Kidney (tissue), 22 donors: ENCODE measurements at places on chromosomes 6 and 20. TPM values are rescaled to one million over a fixed set of nuclear protein-coding genes. Genes with fewer than 3 reads are reported as not detected.

Gene SLC22A3
- 6.4 TPM for total RNA-seq

Gene SYNDIG1
- 5.4 TPM for total RNA-seq

Gene SLC4A11
- total RNA-seq = 7.6 TPM

Gene PRDM13
- total RNA-seq = not detected

Gene RWDD2A
- 4.0 TPM for total RNA-seq

Gene CCDC170
- total RNA-seq = 2.1 TPM

- no peak for DNase-seq
- no peaks in the 10 kb centered on the region for H3K4me1 ChIP-seq
- H3K36me3 ChIP-seq = no peaks in the 10 kb centered on the region
- H3K27ac ChIP-seq = no peak overlapping the region
- H3K27me3 ChIP-seq = no peaks in the 10 kb centered on the region
Measured at GRCh38 chr6:7343546-7344475, 30.8 kb upstream of the SSR1 start.

GRCh38 chr6:136774228-136775041 lies 17.8 kb downstream of the MAP3K5 start:
- no peaks in the 10 kb centered on the region for H3K27me3 ChIP-seq
- H3K36me3 ChIP-seq = no peaks in the 10 kb centered on the region
- peaks cover 13% of the 10 kb centered on the region for H3K4me1 ChIP-seq
- DNase-seq = no peak

DNA sequence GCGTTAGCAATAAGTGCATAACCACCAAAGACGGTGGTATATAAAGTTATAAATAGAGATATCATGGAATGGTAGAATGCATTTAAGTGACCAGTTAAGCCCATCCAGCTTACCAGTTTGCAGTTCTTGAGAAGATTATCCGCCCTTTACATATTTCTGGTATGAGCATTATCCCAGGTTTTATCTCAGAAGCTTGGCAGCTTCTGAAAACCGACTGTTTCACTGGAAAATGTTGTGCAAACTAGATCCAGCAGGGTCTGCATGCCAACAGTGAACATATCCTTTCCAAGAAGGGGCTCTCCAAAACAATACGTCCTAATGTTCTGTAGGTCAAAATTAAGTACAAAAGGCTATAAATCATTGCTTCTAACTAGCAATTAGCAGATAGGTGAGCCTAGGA lies 29.5 kb upstream of the SHLD1 start:
- H3K36me3 ChIP-seq = no peaks in the 10 kb centered on the region
- no peaks in the 10 kb centered on the region for H3K27me3 ChIP-seq
- no peaks in the 10 kb centered on the region for H3K4me1 ChIP-seq

GRCh38 chr6:37521674-37522073 lies 22.0 kb upstream of the CCDC167 start:
- DNase-seq = no peak
- H3K4me1 ChIP-seq = no peaks in the 10 kb centered on the region
- no peak overlapping the region for H3K4me3 ChIP-seq
- no peaks in the 10 kb centered on the region for H3K36me3 ChIP-seq
- no peaks in the 10 kb centered on the region for H3K27me3 ChIP-seq
- H3K27ac ChIP-seq = no peak overlapping the region

DNA sequence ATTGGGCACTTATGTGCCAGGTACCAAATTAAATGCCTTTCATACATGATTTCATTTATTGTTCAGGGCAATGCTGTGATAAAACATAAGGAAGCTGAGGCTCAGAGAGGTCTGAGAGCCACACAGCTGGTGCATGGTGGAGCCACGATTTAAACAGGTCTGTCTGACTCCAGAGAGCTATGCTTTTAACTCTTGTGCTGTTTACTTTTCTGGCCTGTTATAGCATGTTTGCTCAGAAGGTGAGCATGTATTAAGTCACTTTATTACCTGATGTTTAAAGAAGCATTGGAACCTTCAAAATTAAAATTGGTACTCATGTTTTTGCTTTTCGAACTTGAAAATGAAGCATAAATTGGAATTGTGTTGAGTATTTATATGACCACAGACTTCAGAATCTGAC lies 26.8 kb downstream of the MCM8 start:
- no peaks in the 10 kb centered on the region for H3K36me3 ChIP-seq
- H3K27me3 ChIP-seq = no peaks in the 10 kb centered on the region
- no peak overlapping the region for H3K4me3 ChIP-seq
- DNase-seq = no peak
- H3K27ac ChIP-seq = no peak overlapping the region

- no peak overlapping the region for H3K27ac ChIP-seq
- no peaks in the 10 kb centered on the region for H3K36me3 ChIP-seq
- no peaks in the 10 kb centered on the region for H3K27me3 ChIP-seq
- DNase-seq = peak; percentile 51
- H3K4me3 ChIP-seq = no peak overlapping the region
- H3K4me1 ChIP-seq = peaks cover 3% of the 10 kb centered on the region
Measured at GRCh38 chr6:33824461-33825154, 20.8 kb upstream of the MLN start.

DNA sequence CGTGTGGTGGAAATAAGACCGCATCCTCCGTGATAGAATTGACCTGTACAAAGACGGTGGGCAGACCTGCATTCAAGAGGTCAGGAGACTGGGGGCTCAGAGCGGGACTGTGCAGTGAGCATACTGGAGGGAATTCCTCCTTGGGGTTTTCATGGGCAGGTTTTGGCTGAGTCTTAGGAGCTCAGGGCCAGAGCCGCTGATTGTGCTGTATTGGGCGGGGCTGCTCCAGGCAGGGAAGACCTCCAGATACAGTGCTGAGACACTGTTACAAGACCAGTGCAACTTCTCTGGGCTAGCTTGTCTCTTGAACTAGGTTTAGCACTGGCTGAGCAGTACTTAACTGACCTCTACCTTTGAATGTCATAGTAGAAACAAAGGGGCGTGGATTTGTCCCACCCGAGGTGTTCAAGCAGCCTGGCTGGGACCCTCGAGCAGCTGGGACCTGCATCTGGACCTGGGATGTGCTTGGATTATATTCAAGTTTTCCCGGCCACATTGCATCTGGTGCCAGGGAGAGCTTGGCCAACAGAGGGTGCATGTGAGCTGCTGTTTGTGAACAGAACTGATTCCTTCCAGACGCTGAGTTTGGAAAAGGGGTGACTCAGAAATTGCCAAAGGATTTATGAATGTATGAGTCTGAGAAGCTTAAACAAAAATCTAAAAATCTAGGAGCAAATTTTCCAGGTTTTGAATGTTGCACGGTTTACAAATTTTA lies 33.4 kb upstream of the SLC22A1 start:
- DNase-seq = peak; percentile 45
- no peaks in the 10 kb centered on the region for H3K27me3 ChIP-seq
- peaks cover 11% of the 10 kb centered on the region for H3K4me1 ChIP-seq
- H3K4me3 ChIP-seq = no peak overlapping the region

- H3K27me3 ChIP-seq = no peaks in the 10 kb centered on the region
- DNase-seq = no peak
- peak overlapping the region; percentile 85 for H3K27ac ChIP-seq
- peak overlapping the region; percentile 94 for H3K4me3 ChIP-seq
- H3K4me1 ChIP-seq = peaks cover 41% of the 10 kb centered on the region
Measured at GRCh38 chr6:31663126-31663960, 1.5 kb downstream of the GPANK1 start.

GRCh38 chr20:51763965-51764602 lies 4.1 kb downstream of the ATP9A start:
- H3K4me3 ChIP-seq = no peak overlapping the region
- no peak overlapping the region for H3K27ac ChIP-seq
- H3K27me3 ChIP-seq = no peaks in the 10 kb centered on the region
- H3K36me3 ChIP-seq = no peaks in the 10 kb centered on the region

GRCh38 chr6:126307849-126308248 lies 32.1 kb upstream of the CENPW start:
- H3K4me3 ChIP-seq = no peak overlapping the region
- DNase-seq = no peak
- H3K4me1 ChIP-seq = no peaks in the 10 kb centered on the region
- H3K27ac ChIP-seq = no peak overlapping the region
- no peaks in the 10 kb centered on the region for H3K27me3 ChIP-seq

DNA sequence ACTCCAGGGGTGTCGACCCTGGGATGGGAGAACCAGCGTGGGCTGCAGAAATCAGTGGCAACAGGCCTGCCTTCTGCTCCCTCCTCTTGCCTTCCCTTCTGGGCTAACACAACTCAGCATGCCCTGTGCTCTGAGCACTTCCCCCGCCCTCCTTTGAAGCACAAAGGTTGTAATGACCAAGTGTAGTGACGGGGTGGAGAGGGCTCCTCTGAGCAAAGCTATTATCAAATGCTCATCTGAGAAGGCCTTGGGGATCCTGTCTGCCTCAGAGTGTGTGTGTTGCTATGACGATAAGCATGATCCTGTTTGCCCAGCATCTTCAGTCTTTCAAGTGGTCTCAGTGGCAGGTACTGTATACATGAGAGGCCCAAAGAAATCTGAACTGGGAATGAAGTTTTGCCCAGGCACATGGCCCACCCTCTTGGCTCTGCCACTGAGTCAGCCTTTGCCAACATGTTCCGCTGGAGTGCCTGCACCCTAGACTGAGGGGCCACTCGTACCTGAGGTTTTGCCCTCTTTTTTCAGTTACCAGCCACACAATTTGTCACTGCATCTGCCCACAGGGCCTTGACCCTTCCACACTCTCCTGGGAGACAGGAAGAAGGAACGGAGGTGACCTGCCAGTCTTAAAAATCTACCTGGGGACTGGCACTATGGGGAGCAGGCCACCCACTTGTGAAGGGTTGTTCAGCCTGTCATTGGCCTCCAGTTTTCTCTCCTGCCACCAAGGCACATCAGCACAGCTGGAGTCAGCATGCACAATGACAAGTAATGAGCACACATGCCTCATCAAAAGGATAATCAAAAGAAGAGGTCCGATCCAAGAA lies 74.5 kb downstream of the GFOD1 start:
- no peaks in the 10 kb centered on the region for H3K36me3 ChIP-seq
- H3K27me3 ChIP-seq = no peaks in the 10 kb centered on the region
- H3K27ac ChIP-seq = no peak overlapping the region
- peaks cover 7% of the 10 kb centered on the region for H3K4me1 ChIP-seq
- H3K4me3 ChIP-seq = no peak overlapping the region

DNA sequence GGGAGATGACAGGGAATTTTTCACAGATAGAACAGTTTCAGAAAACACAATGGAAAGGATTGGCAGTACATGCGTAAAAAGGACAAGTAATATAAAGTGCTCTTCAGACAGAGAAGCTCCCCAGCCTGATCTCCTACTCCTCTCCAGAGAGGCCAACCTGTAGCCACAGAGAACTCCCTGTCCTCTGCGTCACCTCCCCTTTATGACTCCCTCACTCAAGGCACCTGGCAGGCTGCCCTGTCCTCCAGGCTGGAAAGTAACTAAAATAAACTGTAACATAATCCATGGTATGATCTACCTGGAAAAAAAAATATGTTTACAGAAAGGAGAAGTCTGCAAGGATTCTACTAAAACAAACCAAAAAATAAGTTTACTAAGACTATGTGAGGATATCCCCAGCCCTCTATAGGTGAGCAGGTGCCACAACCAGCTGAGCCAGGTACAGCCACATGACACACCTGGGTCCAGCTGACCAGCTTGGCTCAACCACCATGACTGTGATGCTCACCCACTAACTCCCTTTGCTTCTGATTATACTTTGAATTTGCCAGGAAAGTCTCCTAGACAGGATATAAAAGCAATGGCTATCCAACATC lies 29.2 kb downstream of the MBOAT1 start:
- peak overlapping the region; percentile 79 for H3K27ac ChIP-seq
- H3K4me1 ChIP-seq = no peaks in the 10 kb centered on the region
- no peak overlapping the region for H3K4me3 ChIP-seq
- DNase-seq = no peak
- H3K36me3 ChIP-seq = no peaks in the 10 kb centered on the region

GRCh38 chr6:167846997-167847606 lies 20.4 kb downstream of the AFDN start:
- no peaks in the 10 kb centered on the region for H3K27me3 ChIP-seq
- no peak overlapping the region for H3K4me3 ChIP-seq
- DNase-seq = no peak
- H3K27ac ChIP-seq = no peak overlapping the region
- H3K36me3 ChIP-seq = no peaks in the 10 kb centered on the region

- no peak overlapping the region for H3K4me3 ChIP-seq
- H3K27ac ChIP-seq = no peak overlapping the region
- H3K4me1 ChIP-seq = peaks cover 11% of the 10 kb centered on the region
- H3K27me3 ChIP-seq = no peaks in the 10 kb centered on the region
Measured at GRCh38 chr6:42427871-42428270, 23.9 kb downstream of the TRERF1 start.

DNA sequence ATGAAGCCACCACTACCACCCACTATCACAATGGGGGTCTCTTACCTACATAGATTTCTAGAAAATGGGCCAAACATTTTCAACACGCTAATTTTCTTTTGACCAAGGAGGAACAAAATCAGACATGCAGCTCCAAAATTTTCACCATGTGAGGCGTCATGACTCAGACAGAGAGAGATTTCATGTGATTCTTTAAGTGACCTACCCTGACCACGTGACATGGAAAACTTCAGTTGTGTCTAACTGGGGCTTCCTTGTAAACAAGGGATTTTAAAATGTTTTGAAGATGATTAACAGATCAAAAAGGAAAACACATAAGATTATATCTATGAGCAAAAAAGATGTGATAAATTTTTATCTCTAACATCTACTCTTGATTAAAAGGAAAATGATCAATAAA lies 199.2 kb downstream of the TBXT start:
- no peak overlapping the region for H3K27ac ChIP-seq
- DNase-seq = no peak
- H3K36me3 ChIP-seq = no peaks in the 10 kb centered on the region
- no peaks in the 10 kb centered on the region for H3K27me3 ChIP-seq

DNA sequence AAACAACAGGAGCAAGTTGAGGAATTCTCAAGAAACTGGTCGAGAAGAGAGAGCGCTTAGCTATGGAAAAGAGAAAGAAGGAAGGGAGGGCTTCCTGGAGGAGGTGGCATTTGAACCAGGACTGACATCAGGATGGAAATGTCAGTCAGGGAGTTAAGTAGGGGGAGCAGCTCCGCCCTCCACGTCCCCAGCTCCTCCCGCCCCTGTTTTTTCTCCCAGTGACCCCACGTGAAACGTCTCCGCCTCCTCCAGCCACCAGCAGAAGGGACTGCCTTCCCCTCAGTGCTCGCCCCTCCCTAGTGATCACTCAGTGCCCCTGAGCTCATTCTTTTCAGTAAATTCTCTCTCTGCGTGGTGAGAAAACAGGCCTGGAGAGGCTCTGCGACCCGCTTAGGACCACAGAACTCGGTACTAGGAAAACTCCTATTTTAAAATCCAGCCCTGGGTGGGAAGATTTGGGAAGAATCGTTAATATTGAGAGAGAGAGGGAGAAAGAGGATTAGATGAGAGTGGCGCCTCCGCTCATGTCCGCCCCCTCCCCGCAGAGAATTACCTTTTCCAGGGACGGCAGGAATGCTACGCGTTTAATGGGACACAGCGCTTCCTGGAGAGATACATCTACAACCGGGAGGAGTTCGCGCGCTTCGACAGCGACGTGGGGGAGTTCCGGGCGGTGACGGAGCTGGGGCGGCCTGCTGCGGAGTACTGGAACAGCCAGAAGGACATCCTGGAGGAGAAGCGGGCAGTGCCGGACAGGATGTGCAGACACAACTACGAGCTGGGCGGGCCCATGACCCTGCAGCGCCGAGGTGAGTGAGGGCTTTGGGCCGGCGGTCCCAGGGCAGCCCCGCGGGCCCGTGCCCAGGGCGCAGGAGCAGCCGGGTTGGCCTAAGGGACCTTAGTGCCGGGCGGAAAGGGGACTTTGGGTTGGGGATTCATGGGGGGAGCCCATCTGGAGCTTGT lies 4.6 kb downstream of the HLA-DPB1 start:
- DNase-seq = peak; percentile 86
- H3K4me3 ChIP-seq = peak overlapping the region; percentile 34
- H3K27me3 ChIP-seq = no peaks in the 10 kb centered on the region
- peak overlapping the region; percentile 90 for H3K27ac ChIP-seq
